ENCODE measurements at places on chromosomes 3 and 15.

DNA sequence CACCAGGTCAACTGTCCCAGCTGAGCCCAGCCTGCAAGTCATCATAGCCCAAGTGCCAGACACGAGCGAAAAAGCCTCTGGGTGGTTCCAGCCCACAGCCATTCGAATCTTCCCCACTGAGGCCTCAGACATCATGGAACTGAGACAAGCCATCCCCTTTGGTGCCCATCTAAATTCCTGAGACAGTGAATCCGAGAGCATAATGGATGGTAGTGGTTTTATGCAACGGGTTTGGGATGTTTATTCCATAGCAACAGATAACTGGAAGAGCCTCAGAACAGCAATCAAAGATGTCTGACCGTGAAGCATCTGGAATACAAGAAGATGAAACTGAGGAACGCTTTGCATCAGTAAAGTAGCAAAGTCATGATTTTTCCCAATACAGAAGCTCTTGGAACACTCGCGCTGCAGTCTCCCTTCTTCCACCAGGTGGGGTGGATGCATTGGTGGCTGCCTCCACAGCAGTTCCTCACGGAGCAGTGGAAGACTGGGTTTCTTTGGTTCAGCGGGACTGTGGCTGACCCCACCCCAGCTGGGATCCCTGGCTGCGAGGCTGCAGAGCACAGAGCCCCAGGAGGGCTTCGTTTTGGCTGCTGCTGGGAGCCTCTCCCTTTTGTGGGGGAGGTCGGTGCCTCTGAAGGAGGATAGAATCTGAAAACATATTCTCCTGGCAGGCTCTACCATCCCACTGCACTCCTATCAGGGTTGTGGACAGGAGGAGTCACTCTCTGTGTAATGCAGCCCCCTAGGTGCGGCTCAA lies 26.4 kb upstream of the PDE8A start:
- peak; percentile 64 for DNase-seq

DNA sequence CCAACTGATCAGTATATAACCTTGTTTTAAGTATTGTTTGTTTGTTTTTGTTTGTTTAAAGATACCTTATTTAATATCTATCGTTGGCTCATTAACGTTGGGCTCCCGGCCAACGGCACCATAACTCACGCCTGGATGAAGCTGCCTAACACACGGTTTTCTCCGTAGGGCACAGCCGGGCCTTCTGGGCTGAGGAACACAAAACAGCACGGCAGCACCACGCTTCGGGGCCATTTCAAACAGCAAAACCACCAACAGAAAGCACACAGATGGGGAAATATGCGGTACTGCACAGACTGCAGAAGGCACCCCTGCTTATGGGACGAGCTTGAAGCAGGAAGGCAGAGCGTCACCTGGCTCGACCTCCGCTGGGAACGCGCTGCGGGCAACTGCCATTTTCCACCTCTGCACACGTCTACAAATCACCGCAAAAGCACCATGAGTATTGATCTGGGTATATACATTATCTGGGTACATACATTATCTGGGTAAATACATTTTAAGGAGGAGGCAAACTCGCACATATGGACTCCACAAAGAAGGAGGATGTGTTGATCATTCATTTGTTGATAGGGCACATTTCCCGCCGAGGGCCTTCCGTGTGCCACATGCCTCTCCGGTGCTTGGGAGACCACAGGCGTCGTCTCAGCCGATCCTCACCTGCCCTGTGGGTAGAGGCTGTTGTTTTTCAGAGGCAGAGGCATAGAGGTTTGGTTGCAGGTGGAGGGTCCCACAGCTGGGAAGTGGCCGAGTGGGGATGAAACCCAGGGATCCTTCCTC lies 123.7 kb upstream of the ATP2B2 start:
- DNase-seq = no peak

DNA sequence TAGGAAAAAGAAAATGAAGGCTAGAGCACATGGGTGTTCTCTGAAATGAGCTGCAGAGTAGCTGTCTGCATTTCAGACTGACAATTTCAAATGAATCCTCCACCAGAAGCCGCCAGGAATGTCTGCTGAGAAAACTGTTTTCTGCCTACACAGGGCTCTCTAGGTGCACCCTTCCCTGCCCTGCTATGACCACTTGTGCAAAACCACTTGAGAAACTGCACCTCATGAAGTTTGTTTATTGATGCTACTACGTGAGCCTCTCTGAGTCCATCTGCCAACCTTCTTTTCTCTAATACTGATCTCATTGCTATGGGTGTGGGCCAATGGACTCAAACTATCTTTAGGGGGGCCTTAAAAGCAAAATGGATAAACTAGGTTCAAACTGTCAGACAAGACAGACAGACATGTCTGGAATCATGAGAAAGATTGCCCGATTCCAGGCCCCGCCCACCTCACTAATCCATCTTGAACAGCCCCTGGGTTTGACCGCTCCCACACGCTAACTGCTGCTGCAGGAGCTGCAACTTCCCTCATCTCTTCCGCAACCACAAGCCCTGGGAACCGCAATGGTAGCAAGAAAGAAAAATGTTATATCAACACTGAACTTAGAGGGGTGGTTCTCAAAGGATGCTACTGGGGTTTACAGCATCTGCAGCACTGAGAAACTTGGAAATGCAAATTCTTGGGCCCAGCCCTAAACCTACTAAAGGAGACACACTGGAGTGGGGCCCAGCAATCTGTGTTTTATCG lies 9.0 kb upstream of the CD47 start:
- peak; percentile 76 for DNase-seq

GRCh38 chr3:71127052-71127831 lies 456.3 kb downstream of the FOXP1 start:
- DNase-seq = peak; percentile 43

DNA sequence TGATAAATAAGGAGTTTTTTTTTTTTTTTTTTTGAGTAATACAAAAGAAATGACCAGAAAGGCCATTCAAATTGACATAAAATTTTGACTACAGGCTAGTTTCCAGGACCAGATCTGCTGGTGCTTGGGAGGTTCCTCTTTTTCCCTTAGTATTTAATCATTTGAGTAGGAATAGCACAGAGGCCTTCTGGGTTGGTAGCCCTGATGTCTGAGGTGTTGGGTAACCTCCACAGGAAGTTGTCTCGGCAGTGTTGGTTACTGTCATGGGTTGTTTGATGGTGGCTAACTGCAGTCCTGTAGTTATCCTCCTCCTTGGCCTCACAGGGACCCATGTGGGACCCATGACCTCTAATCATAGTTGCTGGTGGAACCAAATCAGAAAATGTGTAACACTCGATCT lies 91.1 kb downstream of the USP13 start:
- DNase-seq = peak; percentile 67

- DNase-seq = no peak
Observed at GRCh38 chr15:58951388-58952007, 18.0 kb upstream of the SLTM start.

GRCh38 chr3:143344516-143345165 lies 225.1 kb downstream of the CHST2 start:
- DNase-seq = no peak

DNA sequence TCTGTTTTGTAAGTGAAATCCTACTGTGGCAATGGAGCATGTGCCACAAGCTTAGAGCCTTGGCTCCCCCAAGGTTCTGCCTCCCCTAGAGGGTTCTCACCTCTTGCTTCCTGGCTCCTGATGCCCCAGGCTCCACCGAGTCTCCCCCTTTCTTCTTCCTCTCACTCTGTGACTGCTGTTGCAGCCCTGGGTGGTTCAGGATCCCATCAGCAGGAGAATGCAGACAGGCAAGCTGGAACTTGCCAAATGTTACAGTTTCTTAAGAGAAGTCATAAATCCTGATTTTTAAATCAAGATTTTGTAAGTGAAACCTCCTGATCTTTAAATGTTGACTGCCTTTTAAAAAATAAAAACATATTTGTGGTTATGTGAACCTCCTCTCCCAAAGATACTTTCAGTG lies 133.9 kb downstream of the CCNL1 start:
- DNase-seq = no peak

- no peak for DNase-seq
Observed at GRCh38 chr3:6935970-6936369, 75.1 kb downstream of the GRM7 start.

DNA sequence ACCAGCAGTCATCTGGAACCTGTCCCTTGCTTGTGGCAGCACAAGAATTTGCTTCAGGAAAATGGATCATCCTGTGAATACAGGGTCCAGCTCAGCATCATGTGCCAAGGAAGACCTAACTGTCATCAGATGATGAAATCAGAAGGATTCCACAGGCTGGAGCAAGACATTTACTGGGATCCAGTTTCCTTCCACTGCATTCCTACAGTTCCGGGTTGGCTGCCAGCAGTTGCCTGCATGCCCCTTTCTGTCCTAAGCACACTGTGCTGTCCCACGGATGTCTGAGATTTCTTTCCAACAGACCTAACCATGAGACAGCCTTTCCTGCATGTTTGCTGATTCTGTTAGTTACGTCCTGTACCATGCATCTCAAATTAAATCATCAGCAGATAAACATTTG lies 140.7 kb downstream of the IMPG2 start:
- DNase-seq = no peak

DNA sequence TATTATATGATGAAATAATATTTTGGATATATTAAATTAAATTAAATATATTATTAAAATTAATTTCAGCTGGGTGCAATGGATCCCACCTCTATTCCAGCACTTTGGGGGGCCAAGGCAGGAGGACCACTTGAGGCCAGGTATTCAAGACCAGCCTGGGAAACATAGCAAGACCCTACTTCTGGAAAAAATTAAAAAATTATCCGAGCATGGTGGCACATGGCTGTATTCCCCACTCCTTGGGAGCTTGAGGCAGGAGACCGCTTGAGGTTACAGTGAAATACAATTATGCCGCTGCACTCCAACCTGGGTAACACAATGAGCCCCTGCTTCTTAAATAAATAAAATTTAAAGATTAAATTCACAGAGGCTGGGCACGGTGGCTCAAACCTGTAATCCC lies 61.4 kb downstream of the SH3BP5 start:
- no peak for DNase-seq

- peak; percentile 13 for DNase-seq
Observed at GRCh38 chr3:170207717-170208116, 14.5 kb upstream of the PRKCI start.

DNA sequence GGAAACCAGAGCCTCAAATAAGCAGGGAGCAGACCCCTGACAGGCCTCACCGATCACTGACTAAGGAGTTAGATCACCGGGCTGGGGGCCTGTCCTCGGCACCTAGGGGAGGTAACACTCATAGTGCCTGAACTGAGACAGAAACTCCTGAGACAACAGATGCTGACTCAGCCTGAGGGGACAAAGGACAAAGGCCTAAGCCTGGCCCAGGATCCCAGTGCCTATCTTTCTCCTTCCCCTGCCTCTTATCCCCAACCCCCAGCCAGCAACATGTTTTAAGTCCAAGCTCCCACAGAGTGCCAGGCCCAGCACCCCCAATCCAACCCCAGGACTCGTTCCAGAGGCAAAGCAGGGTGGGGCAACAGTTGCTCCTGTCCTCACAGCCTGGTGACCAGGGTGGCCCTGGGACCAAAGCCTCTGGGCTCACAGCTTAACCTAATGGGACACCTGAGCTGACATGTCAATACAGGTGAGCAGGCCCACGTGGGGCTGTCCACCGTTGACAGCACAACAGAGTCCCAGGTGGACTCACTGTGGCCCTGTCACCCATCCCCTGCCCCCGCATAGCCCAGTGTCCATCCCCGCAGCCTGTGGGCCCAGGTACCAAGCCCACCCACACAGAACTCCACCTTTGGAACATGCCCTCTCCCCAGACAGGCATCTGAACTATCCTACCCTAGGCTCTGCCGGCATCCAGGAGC lies 37.4 kb downstream of the ADCY5 start:
- no peak for DNase-seq

- no peak for DNase-seq
Observed at GRCh38 chr3:153951276-153951675, 169.9 kb upstream of the ARHGEF26 start.

DNA sequence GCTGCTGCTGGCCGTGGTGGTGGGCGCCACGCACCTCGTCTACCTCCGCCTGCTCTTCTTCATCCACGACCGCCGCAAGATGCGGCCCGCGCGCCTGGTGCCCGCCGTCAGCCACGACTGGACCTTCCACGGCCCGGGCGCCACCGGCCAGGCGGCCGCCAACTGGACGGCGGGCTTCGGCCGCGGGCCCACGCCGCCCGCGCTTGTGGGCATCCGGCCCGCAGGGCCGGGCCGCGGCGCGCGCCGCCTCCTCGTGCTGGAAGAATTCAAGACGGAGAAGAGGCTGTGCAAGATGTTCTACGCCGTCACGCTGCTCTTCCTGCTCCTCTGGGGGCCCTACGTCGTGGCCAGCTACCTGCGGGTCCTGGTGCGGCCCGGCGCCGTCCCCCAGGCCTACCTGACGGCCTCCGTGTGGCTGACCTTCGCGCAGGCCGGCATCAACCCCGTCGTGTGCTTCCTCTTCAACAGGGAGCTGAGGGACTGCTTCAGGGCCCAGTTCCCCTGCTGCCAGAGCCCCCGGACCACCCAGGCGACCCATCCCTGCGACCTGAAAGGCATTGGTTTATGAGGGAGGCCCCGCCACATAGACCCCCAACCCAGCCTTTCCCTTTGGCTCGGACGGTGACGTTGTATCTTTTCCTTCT lies 1.1 kb downstream of the GPR27 start:
- no peak for DNase-seq

- no peak for DNase-seq
Observed at GRCh38 chr3:130950641-130951040, 56.8 kb downstream of the ATP2C1 start.

GRCh38 chr3:144241404-144241803 lies 269.8 kb downstream of the DIPK2A start:
- no peak for DNase-seq

DNA sequence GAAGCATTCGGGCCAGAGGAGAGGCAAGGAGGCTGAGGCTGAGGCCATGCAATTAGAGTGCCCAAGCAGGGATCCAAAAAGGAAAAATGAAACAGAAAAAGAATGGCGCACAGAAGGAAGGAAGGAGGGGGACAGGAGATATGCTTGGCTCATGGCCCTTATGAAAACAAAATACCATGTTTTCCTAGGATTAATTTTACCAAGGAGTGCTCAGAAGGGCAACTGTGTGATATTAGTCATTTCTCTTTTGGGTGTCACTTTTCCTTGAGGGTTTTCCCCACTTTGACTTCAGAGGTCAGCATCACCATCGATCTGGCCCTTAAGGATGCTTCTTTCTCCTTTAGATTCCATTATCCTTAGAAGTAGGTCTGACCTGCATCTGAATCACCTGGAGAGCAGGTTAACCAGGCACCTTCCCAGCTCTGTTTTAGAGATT lies 1.4 kb downstream of the PARP14 start:
- peak; percentile 51 for DNase-seq

- no peak for DNase-seq
Observed at GRCh38 chr15:47352217-47352616, 365.1 kb upstream of the SEMA6D start.

DNA sequence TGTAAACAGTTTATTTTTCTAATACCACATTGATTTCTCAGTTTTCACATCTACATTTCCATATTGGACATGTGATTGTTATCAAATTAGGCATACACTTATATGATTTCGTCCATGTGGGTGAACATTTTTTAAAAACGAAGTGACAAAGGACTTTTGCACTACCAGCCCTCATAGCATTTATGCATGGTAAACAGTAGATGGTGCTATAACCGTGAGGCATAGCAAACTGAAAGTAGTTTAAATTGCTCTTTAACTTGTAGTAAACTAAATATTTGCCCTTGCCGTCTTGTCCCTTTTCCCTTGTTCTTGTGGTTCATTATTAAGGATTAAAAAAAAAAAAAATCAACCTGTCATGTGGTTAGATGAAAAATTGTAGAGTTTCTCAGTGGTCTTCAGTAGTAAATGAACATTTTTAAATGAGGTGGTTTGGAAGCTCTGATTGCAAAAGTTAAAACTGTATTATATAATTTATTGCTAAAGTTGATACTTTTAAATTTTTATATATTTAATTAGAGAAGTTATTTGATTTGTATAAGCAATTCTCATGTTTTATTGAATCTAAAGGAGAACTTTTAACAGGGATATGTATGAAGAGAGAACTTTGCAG lies 24.0 kb downstream of the STX19 start:
- peak; percentile 77 for DNase-seq

- DNase-seq = peak; percentile 82
Observed at GRCh38 chr3:46407970-46408369, 911 bp downstream of the CCRL2 start.
